Cortex of kidney (tissue), 1 donor: ENCODE measurements at places on chromosomes 1 and 21.

DNA sequence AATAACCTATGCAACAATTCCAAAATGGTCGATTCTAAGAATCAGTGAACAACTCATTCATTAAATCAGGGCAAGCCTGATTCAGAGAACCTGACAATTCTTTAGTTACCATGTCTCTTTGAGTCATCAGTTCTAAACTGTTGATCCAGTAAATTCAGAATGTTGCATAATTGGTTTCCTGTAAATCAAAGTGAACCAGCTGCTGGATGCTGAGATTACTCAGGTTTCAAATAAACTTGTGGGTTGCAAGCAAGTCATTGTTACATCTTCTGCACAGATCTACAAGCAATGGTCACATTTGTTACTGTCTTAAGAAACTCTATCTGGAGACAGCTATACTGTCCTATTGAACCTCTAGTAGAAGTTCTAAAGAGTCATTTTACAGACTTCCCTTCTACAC, 16.5 kb downstream of the PLA2G2D start:
- DNase-seq, result no peak

DNA sequence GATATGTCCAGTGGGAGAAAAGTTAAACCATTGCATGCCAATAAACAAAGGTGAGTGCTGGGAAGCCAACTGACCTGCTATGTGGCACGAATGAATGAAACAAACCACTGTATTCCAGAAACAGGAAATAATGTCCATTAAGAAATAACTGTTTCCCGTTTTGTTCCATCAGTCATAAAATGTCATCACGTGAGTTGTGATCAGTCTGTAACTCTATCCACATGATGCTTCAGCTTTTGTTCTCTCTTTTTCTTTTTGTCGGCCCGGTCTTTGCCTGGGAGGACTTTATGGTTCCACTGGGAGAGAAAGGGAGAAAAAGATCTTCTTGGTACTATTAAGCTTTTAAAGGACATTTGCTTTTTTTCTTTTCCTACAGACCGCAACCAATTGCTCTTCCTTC, 179.9 kb downstream of the TGFB2 start:
- no peak for DNase-seq

- DNase-seq, result no peak
These were observed 28.5 kb downstream of the UBE4B start for GRCh38 chr1:10061276-10061675.

GRCh38 chr1:96425382-96426129, 296.0 kb upstream of the PTBP2 start:
- no peak for DNase-seq

DNA sequence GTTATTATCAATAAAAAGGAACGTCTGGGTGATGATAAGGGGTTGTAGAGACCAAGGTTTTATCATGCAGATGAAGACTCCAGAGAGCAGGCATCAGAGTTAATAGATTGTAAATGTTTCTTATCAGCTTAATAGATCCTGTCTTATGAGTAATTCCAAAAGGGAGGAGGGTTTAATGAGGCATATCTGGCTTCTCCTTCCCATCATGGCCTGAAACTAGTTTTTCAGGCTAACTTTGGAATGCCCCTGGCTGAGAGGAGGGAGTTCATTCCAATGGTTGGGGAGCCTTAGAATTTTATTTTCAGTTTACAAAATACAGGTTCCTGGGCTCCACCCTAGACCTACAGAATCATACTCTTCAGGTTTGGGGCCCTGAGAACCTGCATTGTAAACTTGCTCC, 13.5 kb downstream of the PLA2G2D start:
- DNase-seq, result no peak

GRCh38 chr1:29033829-29034466, 89.8 kb downstream of the TMEM200B start:
- DNase-seq, result no peak

DNA sequence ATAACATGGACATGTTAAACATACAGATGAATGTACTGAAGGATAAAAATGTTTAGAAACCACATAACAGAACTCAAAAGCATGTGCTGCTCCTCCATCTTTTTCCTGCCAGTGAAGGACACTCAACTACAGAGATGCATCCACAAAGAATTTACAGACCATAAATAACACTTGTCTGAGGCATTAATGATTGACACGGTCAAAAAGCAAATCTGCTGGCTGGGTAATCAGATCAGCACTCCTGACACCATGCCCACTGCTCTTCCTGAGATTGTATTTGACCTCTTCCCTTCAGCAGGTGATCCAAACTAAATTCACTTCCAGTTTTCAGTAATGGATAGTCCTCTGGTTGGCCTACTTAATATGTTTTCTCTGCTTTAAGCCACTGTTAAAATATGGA, 6.6 kb downstream of the CREG1 start:
- DNase-seq, result no peak

GRCh38 chr1:198232940-198233675, 76.3 kb downstream of the NEK7 start:
- DNase-seq, result no peak

GRCh38 chr1:206040328-206040727, 12.6 kb upstream of the RHEX start:
- DNase-seq, result no peak

DNA sequence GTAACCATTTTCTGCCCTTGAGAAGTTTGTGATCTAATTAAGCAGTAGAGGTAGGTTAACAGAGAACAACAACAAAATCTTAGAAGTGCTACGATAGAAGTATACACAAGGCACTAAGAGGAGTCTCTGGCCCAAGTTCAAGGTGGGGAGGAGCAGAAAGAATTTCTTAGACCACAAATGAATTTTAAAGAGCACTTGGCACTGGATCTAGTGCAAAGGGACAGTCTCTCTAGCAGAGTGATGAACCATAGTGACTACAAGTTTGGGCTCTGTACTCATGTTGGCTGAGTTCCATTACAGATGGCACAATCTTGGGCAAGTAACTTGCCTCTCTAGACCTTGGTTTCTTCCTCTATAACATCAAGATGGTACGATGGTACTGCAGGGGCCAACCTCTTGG, 33.3 kb upstream of the PIGC start:
- no peak for DNase-seq

- DNase-seq, result no peak
These were observed 72.8 kb upstream of the PAX7 start for GRCh38 chr1:18557621-18558465.

GRCh38 chr1:58994664-58995063, 210.8 kb upstream of the JUN start:
- DNase-seq, result no peak

- DNase-seq, result no peak
These were observed 10.1 kb downstream of the ENTREP3 start for GRCh38 chr1:155245163-155245524.

DNA sequence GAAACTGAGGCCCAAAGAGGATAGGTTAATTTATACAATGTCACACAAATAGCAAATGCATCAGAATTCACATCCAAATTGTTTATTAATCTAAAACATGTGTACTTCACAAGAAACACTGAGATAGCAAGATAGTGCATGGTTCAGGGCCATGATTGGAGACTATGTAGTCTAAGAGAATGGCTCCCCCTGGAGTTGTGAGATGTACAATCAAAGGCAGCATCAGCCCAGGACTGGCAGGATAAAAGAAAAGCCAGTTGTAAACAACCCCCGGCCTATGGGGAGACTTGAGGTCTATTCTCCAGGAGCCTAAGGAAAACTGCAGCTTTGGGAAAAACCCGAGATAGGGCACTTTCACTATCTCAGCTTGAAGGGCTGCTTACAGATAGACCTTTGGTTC, 511.0 kb downstream of the OMA1 start:
- DNase-seq, result no peak

GRCh38 chr1:83625646-83626045, 373.3 kb downstream of the TTLL7 start:
- DNase-seq, result no peak

DNA sequence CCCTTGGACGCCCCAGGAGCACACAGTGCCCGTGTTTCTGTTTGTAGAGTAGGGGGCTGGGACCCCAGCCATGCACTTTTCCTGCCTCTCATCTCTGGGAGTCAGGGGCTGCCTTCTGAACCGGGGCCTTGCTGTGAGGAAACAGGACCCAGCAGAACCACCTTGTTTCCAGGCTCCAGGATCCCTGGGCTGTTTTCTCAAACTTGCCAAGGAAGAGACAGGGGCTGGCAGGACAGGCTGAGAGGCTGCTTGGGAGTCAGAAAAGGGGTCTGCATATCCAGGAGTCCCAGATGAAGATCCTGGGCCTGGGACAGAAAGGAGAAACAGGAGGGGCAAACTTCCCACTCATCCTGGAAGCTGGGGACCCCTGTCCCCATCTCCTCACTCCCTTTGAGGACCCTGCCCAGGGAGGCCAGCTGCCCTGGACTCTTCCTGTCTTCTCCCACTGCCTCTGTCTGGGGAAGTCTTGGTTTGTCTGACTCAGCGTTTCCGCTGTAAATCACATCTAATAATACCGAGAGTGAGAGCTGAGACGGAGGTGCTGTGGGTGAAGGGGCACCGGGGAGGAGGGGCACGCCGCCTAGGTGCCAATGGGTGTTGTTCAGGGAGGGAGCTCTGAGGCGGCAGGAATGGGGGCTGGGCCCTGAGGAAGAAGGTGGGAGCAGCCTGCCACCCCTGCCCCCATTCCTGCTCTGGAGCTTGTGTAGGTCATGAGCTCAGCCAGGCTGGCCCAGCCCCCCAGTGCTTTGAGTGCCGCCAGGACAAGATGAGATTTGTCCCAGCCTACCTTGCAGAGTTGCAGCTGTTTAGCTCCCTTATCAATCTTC, 16.7 kb downstream of the POU3F1 start:
- no peak for DNase-seq

DNA sequence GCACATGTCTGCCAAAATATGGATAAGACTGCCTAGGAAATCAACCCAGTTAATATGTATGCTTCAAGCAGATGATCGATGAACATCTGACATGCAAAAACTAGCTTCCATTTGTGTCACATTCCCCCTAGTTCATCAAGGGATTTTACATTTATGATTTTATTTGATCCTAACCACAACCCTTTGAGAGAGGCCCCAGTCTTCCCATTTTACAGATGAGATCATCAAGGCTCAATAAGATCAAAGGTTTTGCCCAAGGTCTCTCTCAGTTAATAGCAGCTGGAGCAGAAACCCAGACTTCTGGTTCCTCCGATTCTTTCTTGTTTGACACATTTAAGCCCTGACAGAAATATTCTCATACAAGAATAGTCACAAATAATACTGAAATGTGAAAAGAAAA, 107.7 kb upstream of the PPP2R5A start:
- no peak for DNase-seq

DNA sequence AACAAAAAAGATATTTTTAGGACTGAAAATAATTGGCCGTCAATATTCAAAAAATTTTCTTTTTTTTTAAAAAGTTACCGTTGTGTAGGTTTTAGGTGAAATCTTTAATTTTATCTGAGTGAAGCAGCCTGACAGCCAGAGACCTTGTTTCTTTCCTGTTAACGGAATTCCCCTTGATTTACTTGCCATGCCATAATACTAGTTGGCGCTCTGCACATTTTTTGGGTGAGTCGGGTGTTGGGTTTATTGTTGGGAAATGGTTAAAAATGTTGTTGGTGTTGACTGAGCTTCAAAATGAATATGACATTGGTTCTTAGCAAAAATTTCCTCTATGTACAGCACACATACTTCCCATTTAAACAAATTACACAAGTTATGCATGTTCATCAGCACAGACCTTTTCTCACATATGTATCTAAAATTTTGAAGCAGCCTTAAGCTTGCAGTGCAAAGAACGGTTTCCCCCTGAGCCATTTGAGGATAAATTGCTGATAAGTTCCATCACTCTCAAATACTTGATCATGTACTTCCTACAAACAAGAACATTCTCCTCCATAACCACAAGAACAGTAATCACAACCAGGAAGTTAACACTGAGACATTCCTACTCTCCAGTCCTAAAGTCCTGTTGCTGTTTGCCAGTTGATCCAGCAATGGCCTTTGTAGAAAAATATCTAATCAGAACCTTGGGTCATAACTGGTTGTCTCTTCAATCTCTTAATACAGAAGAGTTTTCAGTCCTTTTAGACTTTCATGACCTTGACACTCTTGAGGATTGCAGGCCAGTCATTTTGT, 34.2 kb downstream of the CAMTA1 start:
- DNase-seq, result no peak

- DNase-seq, result no peak
These were observed 15.5 kb downstream of the LUZP1 start for GRCh38 chr1:23152966-23153684.

- no peak for DNase-seq
These were observed 101.1 kb downstream of the ZP4 start for GRCh38 chr1:237789619-237790018.

- no peak for DNase-seq
These were observed 24.2 kb downstream of the TBX19 start for GRCh38 chr1:168304865-168305264.

GRCh38 chr1:231062500-231063270, 22.6 kb upstream of the FAM89A start:
- DNase-seq, result no peak

DNA sequence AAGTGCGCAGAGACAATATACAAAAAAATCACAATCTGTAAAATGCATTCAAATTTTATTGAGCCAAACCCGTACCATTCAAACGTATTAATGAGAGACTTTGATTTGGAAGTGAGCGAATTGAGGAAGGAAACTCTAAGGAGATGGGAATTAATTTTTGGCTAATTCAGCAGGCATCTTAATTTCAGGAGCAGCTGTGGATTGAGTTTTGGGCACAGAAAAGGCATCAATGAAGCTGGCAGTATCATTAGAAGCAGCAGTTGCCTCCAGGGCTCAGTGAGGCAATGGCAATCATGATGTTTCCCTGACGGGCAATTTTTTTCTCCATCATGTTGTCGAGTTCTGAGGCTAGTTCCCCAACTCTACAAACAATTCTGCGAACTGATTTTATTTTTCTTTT, 2041.6 kb downstream of the NCAM2 start:
- DNase-seq, result no peak

DNA sequence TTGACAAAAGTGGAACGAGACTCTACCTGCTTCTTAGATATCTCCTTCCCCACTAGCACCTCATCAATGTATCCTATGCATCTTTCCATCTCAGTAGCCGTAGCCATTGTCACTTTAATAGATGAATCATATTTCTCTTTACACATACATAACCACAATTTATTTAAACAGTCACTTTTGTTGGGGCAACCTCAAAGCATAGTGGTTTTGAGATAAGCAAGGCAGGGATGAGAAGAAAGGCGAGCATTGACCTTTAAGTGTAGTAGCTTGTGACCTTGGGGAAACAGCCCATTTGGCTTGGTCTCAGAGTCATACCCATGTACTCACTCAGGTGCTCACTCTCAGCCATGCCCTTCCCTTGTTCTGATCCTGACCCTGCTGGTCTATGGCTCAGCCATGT, 260.1 kb downstream of the C1orf94 start:
- no peak for DNase-seq
